ENCODE measurements at places on chromosomes 2 and 18.

DNA sequence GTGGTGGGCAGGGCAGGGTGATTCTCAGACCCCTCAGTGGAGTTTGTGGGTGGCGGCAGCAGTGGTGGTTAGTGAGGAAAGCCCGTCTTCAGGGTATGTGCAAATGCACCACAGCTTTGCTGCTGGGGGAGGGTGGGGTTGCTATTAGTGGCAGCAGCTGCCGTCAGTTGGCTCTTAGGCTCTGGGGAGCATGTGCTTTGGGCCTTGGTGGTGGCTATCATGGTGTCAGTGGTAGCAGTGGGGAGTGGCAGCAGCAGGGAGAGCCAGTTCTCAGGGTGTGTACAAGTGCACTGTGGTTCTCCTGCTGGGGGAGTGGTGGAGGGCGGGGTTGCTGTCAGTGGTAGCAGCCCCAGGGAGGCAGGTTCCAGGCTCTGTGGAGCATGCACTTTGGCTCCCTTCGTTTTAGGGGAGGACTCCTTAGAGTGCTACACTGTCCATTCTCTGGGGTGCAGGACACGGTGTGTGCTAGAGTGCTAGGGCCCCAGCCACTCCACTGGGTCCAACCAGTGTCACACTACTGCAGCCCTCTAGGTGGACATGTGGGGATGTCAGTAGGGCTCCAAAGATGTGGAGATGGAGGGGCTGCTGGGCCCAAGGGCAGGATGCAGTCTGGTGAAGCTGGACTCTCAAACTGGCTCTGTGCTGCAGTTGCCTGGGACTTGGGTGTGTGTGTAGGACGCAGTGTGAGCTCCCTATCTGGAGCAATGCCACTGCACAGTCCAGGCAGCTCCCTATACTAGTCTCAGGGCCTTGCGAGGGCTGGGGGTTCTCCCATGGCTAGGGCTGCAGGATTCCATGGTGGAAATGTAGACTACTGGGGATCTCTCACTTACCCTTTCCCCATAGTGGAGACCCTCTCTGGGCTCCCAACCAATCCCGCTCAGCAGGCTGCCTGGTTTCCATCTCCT, 45.3 kb downstream of the ADCYAP1 start:
- no peak for DNase-seq

DNA sequence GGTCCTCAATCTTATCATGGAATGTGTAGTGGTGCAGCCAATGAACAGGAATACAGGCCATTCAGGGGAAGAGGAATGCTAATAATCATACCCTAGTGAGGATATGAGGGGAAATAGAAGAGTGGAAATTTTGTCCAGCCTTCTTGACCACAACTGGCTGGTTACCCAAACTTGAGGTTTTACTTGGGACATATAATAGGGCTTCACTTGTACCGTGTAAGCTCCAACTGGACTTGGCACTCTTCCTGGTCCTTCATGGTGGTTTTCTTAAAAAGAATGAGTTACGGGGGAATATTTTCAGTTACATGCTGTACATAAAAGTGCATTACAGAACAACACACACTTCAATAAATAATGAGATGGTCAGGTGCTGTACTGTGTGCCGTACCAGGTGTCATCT, 234.9 kb upstream of the RASGRP3 start:
- no peak for DNase-seq

DNA sequence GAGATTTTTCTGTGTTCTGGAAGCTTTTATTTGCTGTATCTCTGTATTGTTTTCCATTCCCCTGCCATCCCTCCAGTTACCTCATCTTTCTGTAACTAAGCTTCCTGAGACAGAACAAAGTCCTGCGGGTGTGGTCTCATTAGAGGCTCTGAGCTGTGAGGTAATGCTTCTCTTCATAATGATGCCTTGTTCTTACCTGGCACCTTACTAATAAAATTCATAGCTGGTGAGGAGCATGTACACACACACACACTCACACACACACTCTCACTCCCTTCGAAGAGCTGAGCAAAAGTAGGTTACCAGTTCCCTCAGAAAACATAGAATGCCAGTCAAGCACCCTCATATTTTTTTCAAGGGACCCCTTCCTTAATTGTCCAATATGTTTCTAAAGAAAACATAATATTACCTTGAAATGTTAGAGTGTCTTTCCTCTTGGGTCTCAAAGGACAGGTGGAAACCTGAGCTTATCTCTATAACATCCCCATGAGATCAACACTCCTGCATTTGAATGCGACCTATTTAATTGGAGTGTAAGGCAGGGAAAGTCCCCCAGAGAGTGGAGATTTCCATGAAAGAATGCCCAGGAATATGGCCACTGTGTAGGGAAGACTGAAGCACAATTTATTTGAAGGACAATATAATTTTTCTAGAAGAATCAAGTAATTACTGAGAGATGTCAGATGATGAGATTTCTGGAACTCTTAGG, 161.6 kb upstream of the NCK2 start:
- no peak for DNase-seq

- no peak for DNase-seq
These were observed 109.9 kb upstream of the CRIM1 start for GRCh38 chr2:36245651-36246050.

GRCh38 chr2:234710587-234710986, 213.7 kb upstream of the ARL4C start:
- DNase-seq: no peak

DNA sequence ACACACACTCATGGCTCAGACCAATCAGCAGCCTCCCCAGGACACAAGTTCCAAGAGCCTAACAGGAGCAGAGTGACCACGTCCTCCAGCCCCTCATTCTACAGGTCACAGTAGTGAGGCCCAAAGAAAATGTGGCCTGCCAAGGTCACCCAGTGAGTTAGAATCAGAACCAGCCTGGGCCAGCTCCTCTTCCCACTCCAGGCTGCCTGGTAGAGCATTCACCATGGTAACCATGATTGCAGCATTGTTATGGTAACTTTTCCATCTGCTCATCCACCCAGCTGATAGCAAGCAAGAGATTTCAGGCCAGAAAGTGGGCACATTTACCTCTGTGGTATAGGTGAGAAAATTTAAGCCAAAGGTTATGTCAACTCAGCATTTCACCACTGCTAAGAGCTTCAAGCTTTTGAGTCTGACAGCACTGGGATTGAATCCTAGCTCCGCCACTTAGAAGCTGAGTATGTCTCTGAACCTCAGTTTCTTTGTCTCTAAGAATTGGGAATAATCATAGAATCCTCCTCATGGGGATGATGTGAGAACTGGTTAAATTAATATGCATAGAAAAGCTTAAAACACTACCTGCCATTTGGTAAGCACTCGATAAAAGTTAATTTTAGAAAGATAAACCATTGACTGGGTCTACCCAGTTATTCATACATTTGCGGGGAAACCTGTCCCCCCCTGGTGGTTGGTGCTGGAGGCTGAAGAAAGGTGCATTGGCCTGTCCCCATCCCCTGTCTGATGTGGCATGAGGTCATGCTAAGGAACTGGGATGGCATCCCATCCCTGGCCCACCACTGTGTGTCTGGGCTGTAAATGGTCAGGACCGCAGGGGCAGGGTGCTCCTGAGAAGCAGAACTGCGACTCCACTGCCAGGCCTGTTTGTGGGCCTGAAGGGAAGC, 181.5 kb downstream of the KLHL29 start:
- DNase-seq: no peak

DNA sequence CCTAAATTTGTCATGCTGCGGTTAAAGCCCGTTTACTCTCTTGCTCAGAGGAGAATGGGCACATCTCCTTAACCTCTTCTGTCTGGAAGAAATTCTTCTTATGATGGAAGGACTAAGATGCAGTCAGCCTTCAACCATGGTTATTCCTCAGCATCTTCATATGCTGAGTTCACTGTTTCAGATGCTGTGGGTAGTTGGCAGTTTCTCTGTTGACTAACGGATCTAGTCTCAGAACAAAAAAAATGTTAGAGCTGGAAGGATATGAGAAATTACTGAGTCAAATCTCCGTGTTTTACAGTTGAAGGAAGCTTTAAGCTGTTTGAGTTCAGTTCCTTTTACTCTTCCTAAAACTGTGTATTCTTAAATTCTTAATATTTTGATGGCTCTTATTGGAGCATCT, 43.6 kb upstream of the PGAP1 start:
- no peak for DNase-seq

All from stimulated activated CD8-positive, alpha-beta memory T cell treated with anti-CD3 and anti-CD28 coated beads, Interleukin-4, amount 100 ng/mL, for 4 hours (primary cell).